ENCODE measurements at places on chromosomes 4 and X. TPM values are rescaled to one million over a fixed set of nuclear protein-coding genes. Genes with fewer than 3 reads are reported as not detected.

DNA sequence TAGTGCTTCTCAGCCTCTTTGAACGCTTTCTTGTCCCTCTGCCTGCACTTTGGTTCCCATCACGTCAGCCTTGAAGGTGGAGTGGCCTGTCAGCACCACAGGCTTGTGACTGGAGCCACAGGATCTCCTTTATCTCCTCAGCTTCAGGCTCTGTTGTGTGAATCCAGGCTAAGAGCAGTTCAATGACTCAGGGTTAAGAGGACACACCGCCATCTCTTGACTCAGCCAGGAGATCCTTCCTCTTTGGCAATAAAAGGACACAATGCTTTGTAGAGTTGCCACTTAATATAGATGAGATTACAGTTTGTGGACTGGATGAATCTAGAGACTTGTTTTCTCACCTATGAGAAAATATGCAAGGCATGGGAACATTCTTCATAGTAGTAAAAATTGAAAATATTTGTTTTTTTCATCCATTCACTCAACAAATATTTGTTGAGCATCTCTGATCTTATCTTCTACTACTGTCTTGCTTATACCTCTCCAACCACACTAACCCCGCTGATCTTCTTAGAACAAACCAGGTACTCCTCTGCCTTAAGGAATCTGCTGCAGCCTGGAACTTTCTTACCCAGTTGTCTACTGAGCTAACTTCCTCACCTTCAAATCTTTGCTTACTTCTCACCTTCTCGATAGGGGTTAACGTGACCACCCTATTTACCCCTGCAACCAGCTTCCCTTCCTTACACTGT, 62.3 kb downstream of the UCHL1 start:
- no peak for DNase-seq

F8A2 gene
- total RNA-seq, result not detected

DNA sequence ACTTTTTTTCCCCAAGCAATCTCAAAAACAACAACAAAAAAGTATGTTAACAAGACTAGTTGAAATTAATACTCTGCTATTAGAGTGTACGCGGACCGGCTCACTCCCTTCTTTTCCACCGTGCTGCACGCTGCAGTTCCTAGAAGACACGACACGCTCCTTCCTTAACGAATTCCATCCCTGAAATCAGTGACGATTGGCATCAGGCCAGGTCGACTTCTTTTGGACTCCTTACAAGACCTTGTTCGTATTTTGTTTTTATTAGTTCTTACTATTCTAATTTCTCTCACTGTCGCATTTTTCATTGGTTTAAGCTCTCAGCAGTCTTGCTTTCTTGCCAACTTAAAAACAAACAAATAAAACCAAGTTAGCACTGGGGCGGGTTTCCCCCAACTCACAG, 175.8 kb upstream of the PITX2 start:
- DNase-seq, result no peak

- DNase-seq, result no peak
Observed at GRCh38 chr4:46974891-46975543, 18.4 kb downstream of the GABRA4 start.

- DNase-seq, result no peak
Observed at GRCh38 chrX:85345523-85345922, 33.9 kb downstream of the POF1B start.

- DNase-seq, result no peak
Observed at GRCh38 chrX:15202454-15203177, 67.3 kb downstream of the ASB9 start.

DNA sequence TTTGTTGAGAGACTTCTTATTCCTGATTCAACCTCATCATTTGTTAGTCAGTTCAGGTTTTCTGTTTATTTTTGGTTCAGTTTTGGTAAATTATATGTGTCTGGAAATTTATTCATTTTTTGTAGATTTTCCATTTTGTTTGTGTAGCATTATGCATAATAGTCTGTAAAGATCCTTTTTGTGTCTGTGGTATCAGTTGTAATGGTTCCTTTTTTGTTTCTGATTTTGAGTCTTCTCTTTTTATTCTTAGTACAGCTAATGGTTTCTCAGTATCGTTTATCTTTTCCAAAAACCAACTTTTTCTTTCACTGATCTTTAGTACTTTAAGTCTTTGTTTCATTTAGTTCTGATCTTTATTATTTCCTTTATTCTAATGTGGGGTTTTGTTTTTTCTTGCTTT, 61.4 kb downstream of the NWD2 start:
- no peak for DNase-seq

PABPC1L2A gene
- total RNA-seq, result not detected

DNA sequence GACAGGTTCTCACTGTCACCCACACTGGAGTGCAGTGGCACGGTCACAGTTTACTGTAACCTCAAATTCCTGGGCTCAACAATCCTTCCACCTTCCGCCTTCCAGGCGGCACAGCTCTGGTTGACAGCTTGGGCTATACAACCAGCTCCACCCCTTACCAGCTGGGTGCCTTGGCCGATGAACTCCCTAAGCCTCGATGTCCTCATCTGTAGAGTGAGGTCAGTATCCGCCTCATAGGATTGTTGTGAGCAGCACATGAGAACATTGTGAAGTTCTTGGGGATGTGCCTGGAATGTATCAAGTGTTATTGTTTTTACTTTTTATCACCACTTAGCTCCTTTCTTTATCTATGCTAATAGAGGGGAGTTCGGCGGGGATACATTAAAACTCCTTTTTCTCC, 23.3 kb downstream of the UCHL1 start:
- DNase-seq, result no peak

DNA sequence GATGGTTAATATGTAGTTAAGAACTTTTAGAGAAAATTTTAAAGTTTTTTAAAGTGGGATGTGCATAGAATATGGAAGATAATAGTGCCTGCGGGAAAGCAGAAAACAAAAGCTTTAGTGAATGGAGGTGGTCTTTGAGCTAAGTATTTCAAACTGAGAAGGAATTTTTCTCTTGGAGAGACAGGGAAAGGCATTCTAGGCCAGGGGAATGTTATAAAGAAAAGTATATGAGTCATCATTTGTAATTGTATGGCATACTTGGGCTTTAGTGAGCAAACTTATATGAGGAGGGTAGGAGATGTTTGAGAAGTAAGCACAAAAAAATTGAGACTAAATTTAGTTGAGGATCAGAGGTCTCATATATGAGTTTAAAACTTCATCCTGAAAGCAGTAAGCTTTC, 467.0 kb downstream of the PPARGC1A start:
- no peak for DNase-seq

CENPVL2 gene
- not detected for total RNA-seq

DNA sequence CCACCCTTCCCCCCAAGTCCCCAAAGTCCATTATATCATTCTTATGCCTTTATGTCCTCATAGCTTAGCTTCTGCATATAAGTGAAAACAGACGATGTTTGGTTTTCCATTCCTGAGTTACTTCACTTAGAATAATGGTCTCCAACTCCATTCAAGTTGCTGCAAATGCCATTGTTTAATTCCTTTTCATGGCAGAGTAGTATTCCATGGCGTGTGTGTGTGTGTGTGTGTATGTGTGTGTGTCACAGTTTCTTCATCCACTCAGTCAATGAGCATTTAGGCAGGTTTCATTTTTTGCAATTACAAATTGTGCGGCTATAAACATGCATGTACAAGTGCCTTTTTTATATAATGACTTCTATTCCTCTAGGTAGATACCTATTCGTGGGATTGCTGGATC, 107.5 kb upstream of the GALNT7 start:
- no peak for DNase-seq

DNA sequence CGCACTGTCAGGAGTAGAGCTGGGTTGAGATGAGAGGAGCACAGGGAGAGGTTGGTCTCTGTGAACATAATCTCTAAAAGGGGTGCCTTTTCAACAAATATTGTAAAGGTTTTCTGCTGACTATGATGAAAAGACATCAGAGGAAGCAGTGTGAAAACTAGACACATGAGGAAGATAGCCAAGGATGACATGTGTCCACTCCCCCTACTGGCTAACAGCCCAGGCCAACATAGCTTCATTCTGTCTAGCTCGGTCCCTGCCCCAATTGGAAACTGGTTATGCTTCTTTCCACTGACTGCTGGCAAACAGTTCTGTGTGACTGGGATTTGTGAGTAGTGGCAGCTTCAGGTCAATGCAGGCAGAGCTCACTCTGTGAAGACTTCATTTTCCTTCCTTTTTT, 115.4 kb upstream of the ESX1 start:
- no peak for DNase-seq

GRCh38 chr4:166989886-166990285, 244.4 kb downstream of the SPOCK3 start:
- no peak for DNase-seq

DNA sequence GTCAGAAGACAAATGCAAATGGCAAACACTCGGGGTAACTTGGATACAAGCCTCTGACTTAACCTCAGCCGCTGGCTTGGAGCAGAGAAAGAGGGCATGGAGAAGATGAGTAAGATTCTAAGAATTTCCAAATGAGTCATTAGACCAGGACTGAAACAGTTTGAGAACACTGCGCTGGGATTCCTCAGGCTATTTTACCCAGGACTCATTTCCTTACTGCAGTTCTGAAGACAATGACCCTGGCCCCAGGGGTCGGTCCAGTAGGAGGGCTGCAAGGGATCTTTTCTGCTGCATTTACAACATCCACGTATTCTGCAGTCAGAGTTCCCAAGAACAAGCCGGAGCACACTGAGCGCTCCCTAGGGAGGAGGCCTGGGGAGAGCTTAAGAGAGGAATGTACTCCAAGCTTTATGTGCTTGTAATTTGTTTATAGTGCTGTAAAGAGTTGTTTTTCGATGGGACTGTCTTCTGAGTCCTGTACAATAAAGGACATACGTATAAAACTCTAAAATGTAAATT, 27.3 kb upstream of the SORBS2 start:
- peak; percentile 97 for DNase-seq

L1CAM gene
- 1.6 TPM for total RNA-seq

FBXO8 gene
- total RNA-seq, result 13.4 TPM

- DNase-seq, result no peak
Observed at GRCh38 chr4:41994461-41994985, 4.2 kb downstream of the SLC30A9 start.

DNA sequence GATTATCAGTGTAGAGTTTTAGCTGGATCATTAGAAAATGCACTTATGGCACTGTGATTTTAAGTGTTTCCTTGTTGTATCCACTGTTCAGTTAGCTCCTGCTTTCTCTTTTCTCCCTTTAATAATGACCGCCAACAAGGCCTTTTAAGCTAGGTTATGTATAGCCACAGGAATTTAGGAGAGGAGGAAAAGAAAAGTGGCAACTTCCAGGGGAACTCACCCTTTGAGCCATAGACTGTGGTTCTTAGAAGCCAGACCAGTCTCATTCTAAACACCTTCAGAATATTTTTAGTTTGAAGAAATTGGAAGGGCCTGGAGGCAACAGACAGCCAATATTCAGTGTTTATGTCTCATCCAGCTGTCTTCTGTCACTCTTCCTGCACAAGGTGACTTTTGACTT, 6.1 kb downstream of the FGF2 start:
- no peak for DNase-seq

ING2 gene
- 8.0 TPM for total RNA-seq

MAGEC1 gene
- not detected for total RNA-seq

CFAP99 gene
- not detected for total RNA-seq

GRCh38 chr4:173401063-173401462, 2.1 kb upstream of the SCRG1 start:
- no peak for DNase-seq

GRCh38 chr4:95051702-95052020, 293.9 kb downstream of the BMPR1B start:
- no peak for DNase-seq

All from glomerular endothelial cell (primary cell).